ENCODE measurements at places on chromosomes 11 and 22. TPM values are rescaled to one million over a fixed set of nuclear protein-coding genes. Genes with fewer than 3 reads are reported as not detected.

Gene LRRC10B
- total RNA-seq, result 0.18 TPM

Gene MAP6
- total RNA-seq, result 1.5 TPM

DNA sequence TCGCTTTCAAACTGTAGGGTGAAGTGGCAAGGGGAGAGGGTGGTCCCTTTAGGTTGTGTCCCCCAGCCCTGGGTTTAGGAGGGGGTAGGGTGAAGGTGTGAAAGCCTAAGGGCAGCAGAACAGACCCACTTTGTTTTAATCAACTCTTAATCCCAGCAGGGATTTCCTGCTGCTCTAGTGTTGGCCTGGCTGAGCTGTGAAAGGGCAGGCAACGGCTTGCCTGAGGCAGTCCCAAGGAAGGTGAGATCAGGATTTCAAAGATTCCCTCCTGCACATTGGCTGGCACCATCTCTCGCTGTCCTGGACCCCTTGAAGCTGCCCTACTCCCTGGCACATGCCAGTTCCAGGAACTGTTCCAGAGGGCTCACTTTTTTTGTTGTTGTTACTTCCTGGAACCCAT lies 221.3 kb downstream of the INSC start:
- DNase-seq, result no peak

GRCh38 chr11:14424096-14424495 lies 65.1 kb upstream of the RRAS2 start:
- DNase-seq, result no peak

- DNase-seq, result no peak
Observed at GRCh38 chr11:2808850-2809846, 76.4 kb downstream of the CDKN1C start.

GRCh38 chr11:87859636-87860035 lies 315.6 kb downstream of the RAB38 start:
- DNase-seq, result no peak

GRCh38 chr11:115670538-115671205 lies 166.5 kb upstream of the CADM1 start:
- DNase-seq, result no peak
